ENCODE measurements at places on chromosomes 7 and 10.

- peak; percentile 53 for DNase-seq
These were observed at the start of gene NYAP1 for GRCh38 chr7:100483722-100484672. NYAP1 (plus strand) TSS chr7:100483927; CDS start chr7:100485312, 1,385 bp downstream.

GRCh38 chr10:50653758-50654157 is 30.0 kb upstream of the SGMS1 start:
- DNase-seq: no peak

- no peak for DNase-seq
These were observed 374.1 kb downstream of the NRG3 start for GRCh38 chr10:82249141-82249540.

GRCh38 chr10:4345877-4346646 is 479.9 kb upstream of the AKR1E2 start:
- DNase-seq: no peak

DNA sequence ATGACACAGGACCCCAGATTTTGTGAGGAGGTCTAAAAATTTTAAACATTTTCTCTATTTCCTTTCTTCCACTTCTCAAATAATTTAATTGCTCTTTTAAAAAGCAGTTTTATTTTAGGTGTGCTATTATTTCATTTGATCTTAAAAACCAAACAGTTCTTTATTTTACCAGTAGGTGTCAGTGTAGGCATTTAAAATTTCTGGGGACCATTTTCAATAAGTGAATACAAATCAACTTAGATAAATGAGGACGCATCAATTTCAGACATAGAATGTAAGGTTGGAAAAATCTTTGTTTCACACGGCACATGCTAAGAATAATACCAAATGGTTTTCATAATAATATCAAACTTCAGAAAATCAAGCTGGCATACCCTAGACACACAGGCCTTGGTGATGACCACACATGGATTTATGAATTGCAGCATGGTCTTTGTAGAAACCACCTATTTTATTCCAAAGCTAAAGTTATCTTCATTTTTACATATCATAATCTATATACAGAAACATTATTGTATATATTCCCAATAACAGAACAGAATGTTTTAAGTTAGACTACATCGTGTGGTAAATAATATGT is 127.6 kb upstream of the SLC26A5 start:
- DNase-seq: peak; percentile 25

GRCh38 chr10:47378606-47379444 is 5.3 kb downstream of the ZNF488 start:
- no peak for DNase-seq
